ENCODE measurements at places on chromosomes 3 and 15.

- DNase-seq: no peak
Observed at GRCh38 chr15:82047453-82048400, 1.9 kb upstream of the MEX3B start.

DNA sequence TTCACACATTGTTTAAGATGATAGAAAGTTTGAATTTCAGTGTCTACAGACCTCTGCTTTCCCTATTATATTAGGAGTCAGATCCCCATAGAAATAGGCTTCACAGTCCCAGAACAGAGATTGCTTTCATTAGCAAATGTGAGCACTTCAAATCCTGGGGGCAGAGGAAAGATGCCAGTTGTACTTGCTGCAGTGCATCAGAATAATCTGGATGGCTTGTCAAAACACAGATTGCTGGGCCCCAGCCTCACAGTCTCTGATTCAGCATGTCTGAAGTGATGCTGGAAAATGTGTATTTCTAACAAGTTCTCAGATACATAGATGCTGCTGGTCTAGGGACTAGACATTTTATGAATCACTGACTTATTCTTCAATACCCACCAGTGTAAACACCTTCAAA lies 375.2 kb downstream of the FGF12 start:
- DNase-seq: no peak

DNA sequence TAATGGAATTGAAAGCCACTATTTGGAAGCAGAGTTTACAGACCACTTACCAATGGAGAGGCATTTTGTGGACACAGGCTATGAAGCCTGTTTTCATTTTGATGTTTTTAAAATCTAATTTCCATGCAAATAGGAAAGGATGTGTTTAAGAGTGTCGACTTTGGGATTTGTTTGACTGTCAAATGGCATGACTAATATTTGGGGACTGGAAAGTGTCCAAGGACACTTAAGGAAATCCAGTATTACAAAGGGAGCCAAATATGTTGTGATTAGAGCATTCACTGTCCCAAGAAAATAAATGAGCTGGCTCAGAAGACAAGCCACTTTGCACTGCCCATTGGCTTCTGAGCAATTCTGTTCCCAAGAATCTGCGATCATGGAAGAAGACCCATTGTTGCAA lies 34.0 kb upstream of the SLC6A11 start:
- DNase-seq: no peak

- DNase-seq: no peak
Observed at GRCh38 chr15:87648278-87648677, 608.3 kb downstream of the NTRK3 start.

- no peak for DNase-seq
Observed at GRCh38 chr3:193905541-193906396, 230.2 kb upstream of the HES1 start.

- no peak for DNase-seq
Observed at GRCh38 chr15:51652084-51652668, 29.1 kb upstream of the SCG3 start.

DNA sequence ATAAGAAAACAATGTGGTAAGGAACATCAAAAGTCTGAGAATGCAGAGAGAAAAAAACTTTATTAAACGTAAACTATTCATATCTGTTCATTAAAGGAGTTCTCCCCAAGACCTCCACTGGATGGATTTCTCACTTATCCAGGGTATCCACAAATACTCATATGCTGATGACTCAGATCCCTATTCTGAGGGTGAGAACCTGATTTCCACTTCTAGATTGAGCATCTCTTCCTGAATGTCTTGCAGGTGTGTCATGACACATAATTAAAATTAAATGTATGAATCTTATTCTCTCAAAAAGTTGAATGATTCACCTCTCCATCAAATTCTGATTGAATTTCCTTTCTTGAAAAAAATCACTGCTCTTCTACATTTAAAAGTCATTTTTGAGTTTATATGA lies 199.9 kb downstream of the MFSD1 start:
- DNase-seq: no peak

- DNase-seq: no peak
Observed at GRCh38 chr3:60366486-60366885, 884.8 kb downstream of the FHIT start.

DNA sequence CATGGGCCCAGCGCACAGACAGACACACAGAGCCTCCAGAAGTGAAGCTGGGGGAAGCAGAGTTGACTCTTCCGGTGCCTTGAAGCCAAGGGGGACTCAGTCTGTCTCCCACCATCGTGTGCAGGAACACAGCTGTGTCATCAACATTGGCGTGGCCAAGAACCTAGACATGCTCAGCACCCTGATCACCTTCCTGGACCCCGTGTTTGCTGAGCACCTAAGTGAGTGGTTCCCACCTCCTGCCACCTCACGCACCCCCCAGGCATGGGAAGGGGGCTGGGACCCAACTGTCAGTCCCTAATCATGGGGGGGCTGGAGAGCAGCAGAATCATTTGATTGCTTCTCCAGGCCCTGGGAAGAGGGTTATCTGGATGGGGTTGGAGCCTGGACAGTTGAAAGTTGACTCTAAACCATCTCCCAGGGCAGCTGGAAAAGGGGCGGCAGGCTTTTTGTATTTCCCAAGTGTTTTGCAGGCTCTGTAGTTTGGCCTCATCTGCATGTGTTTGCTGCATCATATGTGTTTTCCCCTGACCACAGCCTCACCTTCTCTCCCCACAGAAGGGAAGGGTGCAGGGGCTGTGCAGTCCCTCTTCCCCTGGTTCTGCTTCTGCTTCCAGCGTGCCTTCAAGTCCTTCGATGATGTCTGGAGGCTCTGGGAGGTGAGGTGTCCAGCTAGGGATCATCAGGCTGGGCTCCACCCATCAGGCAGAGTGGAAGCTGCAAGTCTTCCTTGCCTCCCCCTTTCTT lies 12.8 kb downstream of the TBC1D21 start:
- DNase-seq: no peak

- DNase-seq: no peak
Observed at GRCh38 chr3:122235147-122235546, 51.7 kb downstream of the CASR start.

- no peak for DNase-seq
Observed at GRCh38 chr3:73695841-73696240, 71.1 kb upstream of the PDZRN3 start.

- DNase-seq: no peak
Observed at GRCh38 chr3:64158334-64158733, 66.9 kb downstream of the PRICKLE2 start.

- DNase-seq: peak; percentile 6
Observed at GRCh38 chr3:143529018-143529478, 319.2 kb downstream of the SLC9A9 start.

- no peak for DNase-seq
Observed at GRCh38 chr3:14533457-14533958, 6.6 kb downstream of the GRIP2 start.

GRCh38 chr15:33788906-33789540 lies 179.3 kb upstream of the CHRM5 start:
- DNase-seq: no peak

GRCh38 chr3:182469086-182469485 lies 324.2 kb upstream of the ATP11B start:
- no peak for DNase-seq

DNA sequence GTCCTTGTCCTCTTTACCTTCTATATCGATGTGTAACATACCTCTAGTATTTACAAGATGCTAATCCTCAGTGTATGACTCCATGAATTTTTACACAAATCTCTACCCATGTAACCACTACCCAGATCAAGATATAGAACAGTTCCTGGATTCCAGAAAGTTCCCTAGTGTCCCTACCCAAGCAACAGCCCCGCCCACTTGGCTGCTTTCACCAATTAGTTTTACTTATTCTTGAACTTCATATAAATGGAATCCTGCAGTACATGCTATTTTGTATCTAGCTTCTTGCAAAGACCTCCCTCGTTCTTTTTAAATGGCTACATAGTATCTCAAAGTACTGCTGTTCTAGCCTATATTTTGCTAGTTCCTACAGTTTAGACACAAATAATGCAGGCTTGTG lies 33.0 kb downstream of the CD276 start:
- no peak for DNase-seq

- no peak for DNase-seq
Observed at GRCh38 chr3:175255698-175256097, 396.6 kb downstream of the NAALADL2 start.

- no peak for DNase-seq
Observed at GRCh38 chr3:49352890-49353421, 5.2 kb downstream of the GPX1 start.

- peak; percentile 52 for DNase-seq
Observed at GRCh38 chr3:56593455-56594158, 36.6 kb downstream of the CCDC66 start.

DNA sequence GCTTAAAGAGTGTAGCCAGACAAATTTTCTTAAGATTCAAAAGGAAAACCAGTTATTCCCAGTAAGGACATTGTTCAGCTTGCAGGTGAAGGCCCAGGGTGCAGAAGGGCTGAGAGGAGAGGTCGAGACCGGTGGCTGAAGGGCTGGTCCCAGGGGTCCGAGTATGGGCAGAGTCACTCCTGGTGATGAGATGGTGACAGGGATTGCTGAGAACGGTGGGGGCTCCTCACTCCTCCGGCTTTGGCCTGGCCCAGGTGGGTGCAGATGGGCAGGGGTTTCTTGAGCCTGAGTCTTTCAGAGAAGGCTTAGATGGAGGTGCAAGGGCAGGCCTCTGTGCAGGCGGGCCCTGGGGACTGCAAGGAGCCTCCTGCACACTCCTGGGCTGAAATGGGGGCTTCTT lies 56.2 kb downstream of the ZNF445 start:
- DNase-seq: no peak

DNA sequence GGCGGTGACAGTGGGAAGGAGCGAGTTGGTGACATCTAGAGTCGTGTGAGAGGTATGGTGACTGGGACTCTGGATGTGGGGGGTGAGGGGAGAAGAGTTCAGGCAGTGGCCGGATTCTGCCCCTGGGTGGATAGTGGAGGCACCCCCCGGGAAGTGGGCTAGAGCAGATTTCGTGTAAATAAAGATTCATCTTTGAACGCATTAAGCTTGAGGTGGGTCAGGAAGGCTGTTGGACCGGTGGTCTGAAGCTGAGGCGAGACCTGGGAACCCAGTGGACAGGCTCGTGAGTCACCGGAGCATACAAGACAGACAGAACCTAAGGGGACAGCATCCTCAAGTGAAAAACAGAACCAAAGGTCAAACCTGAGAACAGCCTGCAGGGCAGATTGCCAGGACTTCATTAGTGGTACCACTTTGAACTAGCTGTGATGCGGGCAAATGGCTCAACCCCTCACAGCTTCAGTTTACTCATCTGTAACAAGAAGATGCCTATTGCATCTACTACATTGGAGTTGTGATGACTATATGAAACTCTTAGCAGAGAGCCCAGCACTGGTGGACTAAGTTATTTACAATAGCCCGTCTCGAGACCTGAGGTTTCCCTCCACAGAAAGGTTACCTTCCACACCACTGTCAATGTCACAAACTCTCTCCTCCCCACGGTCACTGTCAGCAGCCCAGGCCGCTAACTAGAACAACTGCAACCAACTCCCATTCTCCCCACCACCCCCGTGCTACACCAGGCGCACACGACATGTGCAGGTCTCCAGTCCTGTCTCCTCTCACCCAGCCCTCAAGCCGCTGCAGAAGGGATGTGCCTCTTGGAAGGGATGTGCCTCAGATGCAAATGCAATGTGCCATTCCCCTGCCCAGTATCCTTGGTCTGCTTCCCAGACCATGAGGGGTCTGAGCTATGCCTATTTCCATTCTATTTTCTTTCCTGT lies 901 bp upstream of the CLN6 start:
- no peak for DNase-seq

DNA sequence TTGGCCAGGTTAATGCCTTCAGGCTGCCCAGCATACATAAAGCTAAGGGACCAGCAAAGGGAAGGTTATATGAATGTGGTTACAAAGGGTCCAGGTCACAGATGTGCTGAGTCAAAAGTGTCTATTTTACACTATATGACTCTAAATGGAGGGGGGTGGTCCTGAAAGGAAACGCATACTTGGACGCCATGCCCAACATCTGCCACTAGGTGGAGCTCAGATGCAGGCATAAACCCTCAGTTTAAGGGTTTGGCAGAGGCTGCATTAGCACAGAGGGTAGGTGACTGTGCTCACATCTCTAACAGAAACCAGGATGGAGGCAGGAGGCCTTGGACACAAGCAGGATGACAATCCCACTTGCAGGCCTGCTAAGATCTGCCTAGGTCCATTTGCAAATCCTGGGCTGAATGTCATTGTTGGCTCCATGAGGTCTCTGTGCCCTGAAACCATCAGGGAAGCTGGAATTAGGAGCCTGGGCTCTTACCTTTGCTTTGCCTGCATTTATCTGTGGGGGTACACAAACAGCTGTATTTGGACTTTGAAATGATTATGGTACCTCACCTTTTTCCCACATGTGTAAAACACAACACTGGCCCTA lies 55.8 kb downstream of the ZNF621 start:
- DNase-seq: peak; percentile 44

DNA sequence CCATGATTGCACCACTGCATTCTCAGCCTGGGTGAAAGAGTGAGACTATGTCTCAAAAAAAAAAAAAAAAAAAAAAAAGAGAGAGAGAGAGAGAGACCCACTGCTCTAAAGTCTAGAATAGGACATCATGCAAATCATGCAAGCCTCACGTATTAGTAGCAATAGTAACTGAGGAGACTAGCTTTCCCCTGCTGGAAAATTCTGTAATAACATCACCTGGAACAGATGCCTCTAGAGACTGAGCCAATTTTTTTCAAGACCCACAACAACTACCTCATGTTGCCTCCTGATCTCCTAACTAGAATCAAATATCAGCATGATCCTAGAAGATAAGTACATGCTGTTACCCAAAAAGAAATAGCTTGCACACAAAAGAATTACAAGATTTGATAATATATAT lies 461.9 kb downstream of the AGBL1 start:
- no peak for DNase-seq

DNA sequence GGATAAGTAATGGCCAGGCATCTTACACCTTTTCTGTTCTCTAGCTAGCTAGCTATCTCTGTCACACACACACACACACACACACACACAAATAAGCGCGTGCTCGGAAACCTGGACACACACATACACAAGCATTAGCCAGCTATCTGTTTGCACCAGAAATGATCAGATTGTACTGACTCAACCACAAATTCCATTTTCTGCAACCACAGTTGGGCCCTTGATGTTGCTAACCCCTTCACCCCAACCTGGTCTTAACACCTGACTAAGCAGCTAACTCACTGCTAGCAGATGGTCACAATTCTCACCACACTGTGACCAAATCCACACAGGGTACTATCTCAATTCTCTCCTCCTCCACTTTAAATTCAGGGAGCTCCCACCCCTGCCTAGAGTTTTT lies 183.0 kb upstream of the THBS1 start:
- no peak for DNase-seq

DNA sequence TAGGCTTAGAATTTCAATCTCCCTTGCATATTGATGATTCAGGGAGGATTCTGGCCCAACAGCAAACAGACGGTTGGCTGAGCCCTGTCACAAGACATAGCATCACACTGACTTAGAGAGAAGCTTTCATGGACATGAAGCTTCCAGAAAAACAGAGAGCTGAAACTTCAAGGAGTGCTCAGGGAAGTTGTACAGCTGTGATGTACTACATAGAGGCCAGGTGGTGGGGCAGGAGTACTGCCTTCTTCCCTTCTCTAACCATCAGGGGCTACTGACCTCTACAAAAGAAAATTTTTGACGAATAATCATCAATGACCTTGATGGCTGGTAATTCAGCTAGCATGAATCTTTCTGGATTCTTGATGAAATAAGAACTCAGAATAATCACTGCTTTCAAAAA lies 378.5 kb downstream of the ERC2 start:
- no peak for DNase-seq

All from CD4-positive, alpha-beta T cell (primary cell).